NCI-H1092 (cell line): ENCODE measurements at places on chromosomes 13 and 19.

DNA sequence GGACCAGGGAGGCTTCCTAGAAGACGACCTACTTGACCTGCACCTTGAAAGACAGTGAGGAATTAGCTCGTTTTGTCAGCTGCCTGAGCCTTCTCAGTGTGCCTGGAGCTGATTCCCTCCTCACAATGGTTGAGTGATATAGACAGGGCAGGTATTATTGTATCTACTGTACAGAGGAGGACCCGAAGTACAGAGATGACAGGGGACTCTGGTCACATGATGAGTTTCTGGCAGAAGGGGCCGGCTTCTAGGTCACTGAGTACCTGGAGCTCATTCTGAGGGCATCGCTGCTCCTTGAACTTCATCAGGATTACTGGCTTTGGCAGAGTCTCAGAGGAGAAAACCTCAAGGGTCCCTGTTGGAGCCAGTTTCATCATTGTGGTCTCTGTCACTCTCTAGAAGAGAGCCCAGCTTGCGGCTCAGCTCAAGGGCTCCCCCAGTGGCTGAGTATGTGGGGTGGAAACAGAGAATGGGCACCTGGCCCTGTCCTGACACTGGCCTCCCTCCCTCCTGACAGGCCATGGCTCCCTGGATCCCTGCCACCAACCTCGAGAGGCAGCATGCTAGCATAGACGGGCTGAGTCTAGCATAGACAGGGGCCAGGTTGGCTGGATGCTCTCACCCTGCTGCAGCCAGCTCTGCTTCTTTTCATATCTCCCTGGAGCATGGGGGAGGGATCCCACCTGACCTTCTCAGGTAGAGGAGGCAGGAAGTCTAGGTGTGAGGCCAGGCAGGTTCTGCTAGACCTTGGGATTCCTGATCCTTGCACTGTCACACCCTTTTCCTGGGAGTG lies 38.7 kb downstream of the NFIX start:
- DNase-seq: peak; percentile 27

DNA sequence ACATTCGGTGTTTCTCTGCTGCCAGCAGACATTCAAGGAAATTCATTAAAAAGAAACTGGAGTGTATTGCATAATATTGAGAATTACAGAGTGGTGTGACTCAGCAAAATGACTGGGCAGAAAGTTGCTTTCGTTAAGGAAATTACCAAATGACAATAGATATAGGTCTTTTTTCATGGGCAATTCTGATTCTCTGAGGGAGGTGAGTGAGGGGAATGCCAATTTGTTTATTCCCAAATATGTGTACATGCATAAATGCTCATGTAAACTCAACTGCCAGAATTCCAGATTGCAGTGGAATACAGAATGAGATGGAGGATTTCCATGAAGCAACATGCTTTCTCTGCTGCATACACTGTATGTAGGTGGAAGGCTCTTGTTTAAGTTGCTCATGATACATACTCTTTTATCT lies 1730.1 kb downstream of the SLITRK5 start:
- no peak for DNase-seq

DNA sequence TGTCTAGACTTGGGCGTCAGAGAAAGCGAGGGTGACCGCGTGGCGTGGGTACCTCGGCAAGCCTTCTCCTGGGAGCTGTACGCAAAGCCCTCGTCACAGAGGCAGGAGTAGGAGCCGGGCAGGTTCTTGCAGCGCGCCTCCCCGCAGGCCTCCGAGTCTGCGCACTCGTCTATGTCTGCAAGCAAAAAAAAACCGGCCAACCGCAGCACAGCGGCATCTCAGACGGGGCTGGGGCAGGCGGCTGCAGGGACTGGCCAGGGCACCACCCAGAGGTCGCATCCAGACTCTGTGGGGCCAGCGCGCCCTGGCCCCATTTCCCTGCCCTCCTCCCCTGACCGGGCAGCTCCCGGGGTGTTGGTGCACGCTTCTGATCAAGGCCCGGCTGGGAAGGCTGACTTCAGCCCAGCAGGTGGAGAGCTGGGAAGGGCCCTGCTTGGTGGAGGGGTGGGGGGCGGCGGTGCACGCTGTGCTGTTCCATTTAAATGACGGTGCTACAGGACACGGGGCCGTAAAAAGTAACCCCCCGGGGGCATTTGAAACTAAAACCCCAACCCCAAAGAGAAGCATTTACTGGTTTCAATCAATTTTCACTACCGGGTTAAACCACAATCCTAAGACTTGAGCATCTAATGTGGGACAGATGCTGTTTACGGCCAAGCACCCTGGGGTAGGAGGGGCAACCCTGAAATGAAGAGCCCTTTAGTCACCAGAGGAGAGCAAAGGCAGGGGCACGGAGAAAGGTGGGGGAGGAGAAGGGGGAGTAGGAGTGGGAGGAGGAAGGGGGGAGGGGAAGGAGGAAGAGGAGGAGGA lies 28.2 kb downstream of the GAS6 start:
- DNase-seq: no peak

GRCh38 chr19:4539169-4539692 lies 605 bp downstream of the LRG1 start:
- no peak for DNase-seq

DNA sequence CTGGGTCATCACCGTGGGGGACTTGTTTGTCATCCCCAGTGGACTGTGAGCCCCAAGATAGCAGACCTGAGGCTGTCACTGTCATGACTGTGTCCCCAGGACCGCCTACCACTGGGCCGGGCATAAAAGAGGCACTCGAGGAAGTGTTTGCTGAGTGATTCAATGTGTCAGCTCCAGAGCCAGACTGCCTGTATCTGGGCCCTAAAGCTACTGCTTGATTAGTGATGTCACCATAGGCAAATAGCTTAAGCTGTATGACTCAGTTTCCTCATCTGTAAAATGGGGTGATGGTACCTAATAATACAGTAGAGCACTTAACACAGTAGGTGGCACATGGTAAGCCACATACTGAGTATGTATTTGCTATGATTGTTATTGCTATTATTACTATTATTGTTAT lies 11.2 kb upstream of the CEACAM19 start:
- DNase-seq: no peak

DNA sequence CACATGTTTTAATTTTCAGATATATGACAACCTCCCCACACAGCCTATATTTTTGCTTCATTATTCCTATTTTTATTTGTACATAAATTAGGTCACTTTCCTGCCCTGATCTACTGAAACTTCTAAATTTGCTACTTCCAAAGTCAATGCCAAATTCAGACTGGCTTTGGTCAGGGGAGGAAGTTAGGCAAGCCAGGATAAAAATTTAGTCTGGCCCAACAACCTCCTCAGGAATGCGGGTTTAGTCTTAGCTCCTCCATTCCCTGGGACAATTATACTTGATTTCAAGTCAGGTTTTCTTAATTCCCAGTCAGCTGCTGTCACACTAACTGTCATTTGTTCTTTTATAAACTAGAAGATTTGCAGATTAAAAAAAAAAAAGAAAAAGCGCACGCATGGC lies 84.3 kb downstream of the TM9SF2 start:
- DNase-seq: no peak

- DNase-seq: no peak
Observed at GRCh38 chr19:20640023-20640422, 21.3 kb downstream of the ZNF626 start.

- no peak for DNase-seq
Observed at GRCh38 chr19:38734176-38734425, 10.2 kb downstream of the CAPN12 start.

DNA sequence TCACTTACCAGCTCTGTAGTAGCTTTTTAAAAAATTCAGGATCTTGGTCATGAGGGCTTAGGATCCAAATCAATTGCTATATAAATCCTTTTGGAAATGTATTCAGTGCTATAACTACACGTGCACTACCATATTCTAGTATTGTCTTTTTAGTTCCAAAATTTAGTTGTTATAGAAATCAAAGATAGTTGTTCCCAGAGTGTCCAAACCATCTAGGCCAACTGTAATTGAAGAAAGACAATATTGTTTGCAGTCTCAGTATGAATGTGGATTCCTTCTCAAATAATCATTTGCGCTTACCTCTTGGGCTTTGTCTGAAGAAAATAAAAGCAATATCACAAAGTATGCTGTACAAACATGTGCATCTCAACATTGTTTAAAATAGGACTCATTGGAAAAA lies 184.1 kb upstream of the EDNRB start:
- no peak for DNase-seq

- no peak for DNase-seq
Observed at GRCh38 chr19:34288381-34288780, 34.0 kb downstream of the GARRE1 start.

GRCh38 chr19:51815043-51815442 lies 20.1 kb downstream of the FPR3 start:
- DNase-seq: no peak

GRCh38 chr19:31338069-31338776 lies 11.0 kb downstream of the TSHZ3 start:
- no peak for DNase-seq

DNA sequence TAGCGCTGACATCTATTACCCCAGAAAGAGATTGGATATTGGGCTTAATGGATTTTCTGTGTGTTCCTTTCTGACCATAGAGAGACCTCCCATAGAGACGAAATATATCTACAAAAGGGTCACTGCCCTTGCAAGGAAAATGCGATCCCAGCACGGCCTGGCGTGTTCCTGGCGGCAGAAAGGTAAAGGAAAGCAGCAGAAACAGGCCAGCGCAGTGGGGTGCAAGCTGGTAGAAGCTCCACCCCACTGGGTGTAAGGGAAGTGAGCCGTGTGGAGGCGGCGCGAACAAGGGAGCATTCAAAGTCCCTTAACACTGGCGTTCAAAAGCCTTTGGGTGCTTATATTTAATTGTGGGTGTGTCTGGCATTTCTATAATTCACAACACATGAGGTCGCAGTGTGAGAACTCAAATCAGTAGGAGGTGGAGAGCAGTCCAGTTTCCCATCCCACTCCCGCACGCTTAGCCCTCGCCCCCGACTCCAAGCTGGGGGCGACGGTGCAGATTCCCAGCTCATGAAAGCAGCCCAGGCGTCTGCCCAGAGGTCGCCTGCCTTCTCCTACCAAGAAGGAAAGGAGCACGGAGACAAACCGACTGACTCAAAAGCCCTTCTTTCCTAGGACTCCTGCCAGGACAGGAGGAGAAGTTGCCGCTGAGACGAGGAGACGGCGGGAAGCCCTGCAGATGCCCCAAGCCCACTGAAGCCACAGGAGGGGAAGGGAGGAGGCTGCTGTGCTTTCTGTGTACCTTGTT lies 478.4 kb downstream of the FOXO1 start:
- no peak for DNase-seq

DNA sequence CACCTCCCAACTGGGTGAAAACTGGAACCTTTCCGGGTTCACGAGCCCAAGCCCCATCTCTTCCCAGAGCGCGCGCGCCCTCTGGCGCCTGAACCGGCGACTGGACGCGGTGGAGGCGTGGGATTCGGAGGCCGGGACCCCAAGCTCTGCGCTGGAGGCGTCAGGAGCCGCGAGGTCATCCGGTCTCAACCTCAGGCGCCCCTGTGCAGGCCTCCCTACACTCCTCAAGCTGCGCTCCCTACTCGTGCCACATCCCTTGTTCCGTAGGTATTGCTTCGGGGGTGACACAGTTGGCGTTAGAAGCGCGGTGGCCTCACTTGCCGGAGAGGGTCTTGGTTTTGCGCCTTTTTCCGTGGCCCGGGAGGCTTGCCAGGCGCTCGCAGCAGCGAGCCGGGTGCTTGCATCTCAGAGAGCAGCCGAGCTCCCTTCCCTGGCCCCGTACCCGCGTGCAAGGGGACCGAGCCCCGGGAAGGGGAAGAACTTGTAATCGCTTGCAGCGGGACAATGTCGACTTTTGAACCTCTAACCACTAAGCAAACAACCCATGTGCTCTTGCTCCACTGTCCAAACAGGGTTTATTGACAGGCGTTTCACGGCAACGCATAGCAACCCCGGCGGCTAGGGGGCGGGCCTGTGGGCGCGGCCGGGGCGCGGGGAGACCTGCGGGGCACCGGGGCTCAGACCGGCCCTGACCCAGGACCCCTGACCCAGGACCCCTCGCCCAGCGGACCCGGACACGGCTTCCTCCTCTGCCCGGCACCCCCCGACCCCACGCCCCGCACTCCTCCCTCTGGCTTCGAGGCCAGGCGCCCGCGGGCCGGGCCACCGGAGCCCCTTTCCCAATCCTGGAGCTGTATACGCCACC lies 8.5 kb downstream of the CDX2 start:
- DNase-seq: peak; percentile 79

DNA sequence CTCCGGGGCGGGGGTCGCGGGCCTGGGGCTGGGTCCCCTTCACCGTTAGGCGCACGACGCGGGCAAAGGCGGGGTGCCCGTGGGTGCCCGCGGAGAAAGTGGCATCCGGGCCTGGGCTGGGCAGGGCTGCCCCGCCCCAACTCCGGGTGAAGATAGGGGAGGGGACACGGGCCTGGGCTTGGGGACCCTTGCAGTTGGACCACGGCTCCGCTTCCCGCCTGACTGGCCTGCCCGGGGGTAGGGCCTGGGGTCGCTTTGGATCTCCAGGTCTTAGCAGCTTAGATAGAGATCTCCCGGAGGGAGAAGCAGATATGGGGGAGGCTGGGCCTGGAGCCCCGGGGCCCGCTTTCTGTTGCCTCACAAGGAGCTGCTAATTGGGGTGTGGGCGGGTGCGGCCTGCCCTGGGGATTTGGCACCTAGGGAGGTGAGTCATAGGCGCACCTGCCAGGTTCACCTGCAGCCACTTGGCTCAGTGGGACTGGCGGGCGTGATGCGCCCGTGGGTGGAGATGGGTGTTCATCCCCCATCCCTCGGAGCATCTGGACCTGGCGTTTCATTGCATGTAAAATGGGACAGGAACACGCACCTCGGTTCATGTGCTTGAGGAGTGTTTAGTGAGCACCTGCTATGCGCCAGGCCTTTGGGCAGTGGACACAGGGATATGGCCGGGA lies 585 bp downstream of the MAP1S start:
- no peak for DNase-seq

DNA sequence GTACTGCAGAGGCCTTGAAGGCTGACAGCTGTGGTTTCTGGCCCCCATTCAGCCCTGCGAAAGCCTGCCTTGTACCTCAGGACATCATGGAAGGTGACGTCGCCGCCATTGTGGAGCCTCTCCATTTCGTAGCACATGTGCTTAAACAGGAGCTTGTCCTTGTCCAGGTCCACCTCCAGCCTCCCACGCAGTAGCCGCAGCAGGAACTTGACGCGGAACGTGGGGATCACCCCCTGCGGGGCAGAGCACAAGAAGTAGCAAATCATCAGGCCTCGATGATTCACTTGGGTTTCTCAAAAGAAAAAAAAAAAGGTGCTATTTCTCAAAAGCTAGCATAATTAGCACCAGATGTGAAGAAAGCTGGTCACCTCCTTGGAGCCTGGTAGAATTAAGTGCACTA lies 351.0 kb downstream of the NALCN start:
- DNase-seq: no peak

DNA sequence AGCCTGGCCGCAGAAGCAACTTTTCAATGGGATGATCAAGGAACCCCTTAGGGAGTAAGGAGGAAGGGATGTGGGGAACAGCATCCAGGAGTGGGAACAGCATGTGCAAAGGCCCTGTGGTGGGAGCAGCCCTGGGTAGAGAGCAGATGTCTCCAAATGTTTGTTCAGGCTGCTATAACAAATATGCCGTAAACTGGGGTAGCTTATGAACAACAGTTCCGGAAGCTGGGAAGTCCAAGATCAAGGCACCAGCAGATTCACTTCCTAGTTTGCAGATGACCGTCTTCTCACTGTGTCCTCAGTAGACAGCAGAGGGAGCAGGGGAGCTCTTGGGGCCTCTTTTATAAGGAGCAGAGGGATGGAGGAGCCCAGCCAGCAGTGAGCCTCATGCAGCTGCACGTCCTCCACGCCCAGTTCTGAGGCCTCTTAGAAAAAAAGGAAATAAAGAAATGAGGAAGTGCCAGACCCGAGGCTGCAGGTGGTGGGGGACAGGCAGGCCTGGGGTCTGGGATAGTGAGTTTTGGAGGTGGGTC lies 4.2 kb upstream of the LRRC25 start:
- no peak for DNase-seq
